Naive thymus-derived CD4-positive, alpha-beta T cell (primary cell): ENCODE measurements at places on chromosomes 7 and 10. TPM values are rescaled to one million over a fixed set of nuclear protein-coding genes. Genes with fewer than 3 reads are reported as not detected.

- DNase-seq, result no peak
Measured at GRCh38 chr7:70935854-70936253, 196.1 kb upstream of the GALNT17 start.

DNA sequence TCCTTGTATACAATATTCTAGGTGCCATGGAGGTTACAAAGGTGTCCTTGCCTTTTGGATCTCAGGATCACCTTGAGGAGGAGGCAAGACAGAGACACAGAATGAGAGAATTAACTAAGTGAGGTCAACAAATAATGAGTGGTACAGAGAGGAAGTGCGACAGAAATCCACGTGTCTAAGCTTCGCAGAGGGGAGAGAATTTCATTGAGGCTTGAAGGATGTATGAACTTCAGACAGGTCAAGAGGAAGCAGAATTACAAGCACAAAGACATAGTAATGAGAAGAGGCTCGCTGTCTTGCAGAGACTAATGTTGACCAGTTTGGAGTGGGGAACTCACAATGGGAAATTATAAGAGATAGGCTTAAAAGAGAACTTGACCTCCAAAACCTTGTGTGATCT is 308.7 kb downstream of the FRMD4A start:
- DNase-seq, result no peak

Gene TRPV6
- total RNA-seq, result not detected

DNA sequence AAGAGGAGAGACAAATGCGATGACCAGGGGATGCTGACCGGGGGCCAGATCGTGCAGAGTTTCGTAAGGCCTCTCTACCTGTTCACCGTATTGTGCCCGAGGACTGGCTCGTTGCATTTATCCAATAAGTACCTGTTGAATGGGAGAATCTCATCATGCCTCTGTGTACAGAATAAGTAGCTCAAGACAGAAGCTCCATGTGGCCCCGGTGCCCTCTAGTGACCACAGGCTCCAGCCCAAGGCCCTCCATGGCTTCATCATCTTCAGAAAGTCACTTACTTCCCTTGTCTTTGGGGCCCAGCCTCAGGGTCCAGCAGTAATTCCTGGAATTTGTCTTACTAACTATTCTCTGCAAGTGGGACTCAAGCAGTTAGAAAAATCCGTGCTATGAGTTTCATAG is 151.0 kb downstream of the CHN2 start:
- no peak for DNase-seq

Gene NPY
- total RNA-seq, result not detected

DNA sequence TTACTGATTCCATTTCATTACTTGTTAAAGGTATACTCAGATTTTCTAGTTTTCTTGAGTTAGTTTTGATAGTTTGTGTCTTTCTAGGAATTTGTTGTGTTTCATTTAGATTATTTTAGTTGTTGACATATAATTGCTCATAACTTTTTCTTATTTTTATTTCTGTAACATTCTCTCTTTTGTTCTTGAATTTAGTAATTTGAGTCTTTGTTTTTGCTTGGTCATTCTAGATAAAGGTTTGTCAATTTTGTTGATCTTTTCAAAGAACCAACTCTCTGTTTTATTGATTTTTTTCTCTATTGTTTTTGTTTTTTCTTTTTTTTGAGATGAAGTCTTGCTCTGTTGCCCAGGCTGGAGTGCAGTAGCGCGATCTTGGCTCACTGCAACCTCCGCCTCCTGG is 7.2 kb downstream of the EXOC6 start:
- DNase-seq, result no peak

Gene TAC1
- total RNA-seq, result not detected in 2 replicates

Gene ZCWPW1
- total RNA-seq, result 2.0 and 4.1 TPM in 2 replicates

Gene CYP3A4
- total RNA-seq, result not detected

DNA sequence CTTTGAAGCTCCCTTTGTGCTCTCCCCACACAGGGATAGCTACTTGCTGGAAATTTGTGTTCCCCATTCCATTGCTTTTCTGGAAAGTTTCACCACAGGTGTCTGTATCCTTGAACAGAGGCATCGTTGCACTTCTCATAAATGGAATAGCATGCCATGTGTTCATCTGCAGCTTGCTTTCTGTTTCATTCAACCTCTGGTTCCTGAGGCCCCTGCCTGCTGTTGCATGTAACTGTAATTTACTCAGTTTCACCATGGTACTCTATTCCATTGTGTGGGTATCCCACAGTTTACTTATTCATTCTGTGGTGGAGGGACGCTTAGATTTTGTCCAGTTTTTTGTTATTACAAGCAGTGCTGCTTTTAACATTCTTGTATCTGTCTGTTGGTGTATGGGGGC is 32.0 kb downstream of the EEPD1 start:
- DNase-seq, result no peak

Gene CNTNAP2
- total RNA-seq, result 0.48 TPM

Gene TFPI2
- 0.71 TPM for total RNA-seq

DNA sequence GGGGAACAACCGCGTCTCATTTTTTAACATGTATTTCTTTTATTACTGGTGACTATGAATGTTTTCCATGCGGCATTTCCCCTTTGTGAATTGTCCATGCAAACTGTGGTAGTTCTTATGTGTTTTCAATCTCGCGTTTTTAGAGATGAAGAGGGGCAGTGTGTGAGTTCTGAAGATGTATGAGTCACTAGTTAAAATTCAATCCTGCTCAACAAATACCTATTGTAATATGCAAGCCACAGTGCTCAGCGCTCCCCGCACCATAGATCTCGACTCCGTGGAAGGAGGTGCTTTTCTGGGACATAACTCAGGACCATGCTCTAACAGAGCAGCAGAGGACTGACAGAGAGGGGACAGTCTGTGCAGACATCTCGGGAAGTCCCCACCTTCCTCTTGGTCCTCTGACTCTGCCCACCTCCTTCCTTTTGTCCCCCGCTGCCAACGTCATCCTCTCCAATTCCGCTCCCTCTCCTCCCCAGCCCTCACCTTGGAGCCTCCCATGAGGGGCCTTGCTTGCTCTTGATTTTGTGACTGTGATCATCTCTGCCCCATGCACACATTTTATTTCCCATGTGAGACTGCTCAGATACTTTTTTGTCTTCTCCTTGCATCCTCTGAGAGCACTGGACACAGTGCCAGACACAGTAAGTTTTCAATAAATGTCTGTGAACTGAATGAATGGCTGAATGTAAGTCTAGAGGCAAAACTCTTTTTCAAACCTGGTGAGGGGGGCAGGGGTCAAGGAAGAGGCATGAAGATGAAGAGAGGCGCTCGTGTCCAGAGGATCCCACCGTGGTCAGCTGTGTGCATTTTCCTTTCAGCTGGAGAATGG is 42.7 kb upstream of the PLEKHA1 start:
- DNase-seq, result no peak

DNA sequence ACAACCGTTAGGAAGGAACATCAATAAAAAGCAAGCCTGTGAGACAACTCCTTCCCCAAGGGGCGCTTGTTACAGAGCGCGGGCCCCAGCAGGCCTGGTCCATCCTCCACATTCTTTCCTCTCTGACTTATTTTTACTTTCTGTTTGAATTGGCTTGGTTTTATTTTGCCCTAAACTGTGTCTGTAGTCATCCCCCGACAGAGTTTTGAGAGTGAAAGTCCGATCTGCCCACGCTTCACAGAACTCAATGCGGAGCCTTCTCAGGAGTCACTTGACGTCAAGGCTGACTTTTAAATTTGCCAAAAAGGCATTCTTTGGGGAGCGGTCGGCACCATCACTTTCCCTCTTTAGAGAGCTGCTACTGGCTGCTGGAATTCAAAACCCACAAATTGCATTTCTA is 150.1 kb upstream of the KLF6 start:
- peak; percentile 4 for DNase-seq

DNA sequence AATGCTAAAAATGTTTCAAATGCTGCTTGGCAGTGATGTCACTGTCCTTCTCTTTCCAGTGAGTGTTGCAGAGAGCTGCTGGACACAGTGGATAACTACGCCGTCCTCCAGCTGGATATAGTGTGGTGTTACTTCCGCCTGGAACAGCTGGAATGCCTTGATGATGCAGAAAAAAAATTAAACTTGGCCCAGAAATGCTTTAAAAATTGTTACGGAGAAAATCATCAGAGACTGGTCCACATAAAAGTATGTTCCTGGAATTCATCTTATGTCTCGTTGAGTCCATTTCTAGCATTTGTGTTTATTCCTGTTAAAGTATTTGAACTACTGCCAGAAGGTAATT is 25.2 kb downstream of the NUB1 start:
- DNase-seq, result no peak

DNA sequence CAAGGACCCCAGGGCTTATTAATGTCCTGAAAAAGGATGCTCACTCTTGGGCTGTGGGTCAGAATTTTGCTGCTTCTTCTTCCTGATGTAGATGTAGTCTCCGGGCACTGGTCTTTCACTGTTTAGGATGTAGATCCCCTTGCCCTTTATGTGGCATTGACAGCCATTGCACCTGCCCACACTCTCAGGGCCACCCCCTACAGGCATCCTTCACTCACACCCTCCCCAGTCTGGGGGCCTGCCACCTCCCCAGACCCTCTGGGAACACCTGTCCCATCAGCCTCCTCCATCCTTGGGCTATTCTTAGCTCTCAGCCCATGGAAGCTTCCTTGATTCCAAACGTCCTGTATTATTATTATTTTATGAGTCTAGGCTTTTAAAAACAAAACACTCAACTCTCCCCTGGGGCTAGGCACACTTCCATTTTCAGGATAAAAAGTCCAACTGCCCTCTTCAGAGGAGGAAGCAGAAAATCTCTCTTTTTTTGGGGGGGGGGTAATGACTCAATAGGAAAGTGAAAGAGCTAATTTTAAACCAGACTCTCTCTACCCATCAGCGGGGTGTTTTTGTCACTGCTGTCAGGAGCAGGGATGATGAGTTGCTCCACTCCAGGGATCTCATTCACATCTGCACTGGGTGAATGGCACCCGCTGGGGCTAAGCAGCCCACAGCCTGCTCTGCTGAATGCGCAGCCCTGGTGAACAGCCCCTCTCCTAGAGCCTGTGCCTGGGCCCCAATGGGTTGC is 11.5 kb upstream of the KLRG2 start:
- no peak for DNase-seq

Gene SKIDA1
- total RNA-seq, result 0.17 TPM

DNA sequence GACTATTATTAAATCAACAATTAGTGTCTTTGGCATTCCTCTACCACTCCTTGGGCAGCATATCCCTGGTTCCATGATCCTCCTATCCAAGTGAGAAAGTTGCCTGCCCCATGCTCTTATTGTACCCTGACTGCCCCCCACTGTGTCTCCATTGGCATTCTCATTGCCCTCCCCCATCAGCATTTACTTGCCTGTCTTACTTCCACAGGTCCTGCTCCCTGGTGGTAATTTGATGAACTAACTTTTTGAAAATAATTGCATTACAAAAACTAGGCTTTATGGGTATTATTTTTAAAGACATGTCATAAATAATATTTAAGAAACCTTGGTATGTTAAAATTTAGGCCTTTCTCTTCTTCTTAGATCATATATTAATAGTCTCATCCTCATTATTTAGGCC is 346.4 kb downstream of the PCLO start:
- no peak for DNase-seq

DNA sequence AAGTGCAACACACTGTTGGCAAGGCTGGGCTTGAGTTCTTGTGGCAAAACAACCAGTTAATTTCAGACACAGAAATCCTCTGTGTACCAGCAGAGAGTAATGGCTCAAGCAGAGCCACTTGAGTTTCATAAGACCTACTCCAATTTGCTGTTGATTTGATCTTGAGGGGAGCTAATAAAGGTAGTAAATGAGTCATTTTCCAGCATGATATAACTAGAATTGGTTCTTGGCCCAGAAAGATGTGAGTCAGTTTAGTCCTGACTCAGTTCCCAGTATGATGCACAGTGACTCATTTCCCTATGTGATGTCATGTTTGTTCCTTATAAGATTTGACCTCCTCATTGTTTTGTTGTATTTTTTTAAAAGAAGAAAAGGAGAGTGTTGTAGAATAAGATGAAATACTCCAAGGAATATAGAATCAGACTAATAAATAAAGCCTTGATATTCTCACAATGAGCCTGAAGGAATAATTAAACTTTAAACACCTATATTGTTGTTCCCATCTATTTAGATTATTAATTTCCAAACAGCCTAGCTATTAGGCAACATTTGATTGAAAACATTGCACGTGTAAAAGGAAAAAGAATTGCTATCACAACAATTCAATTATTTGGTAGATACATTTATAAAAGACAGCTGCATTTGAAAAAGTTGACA is 186.2 kb downstream of the REEP3 start:
- no peak for DNase-seq

Gene SLC26A5
- not detected for total RNA-seq

- DNase-seq, result peak; percentile 23
Measured at GRCh38 chr7:50302486-50303334, 1.8 kb upstream of the IKZF1 start.

Gene PPRC1
- total RNA-seq, result 35.7 TPM

Gene TMEM130
- total RNA-seq, result not detected

Gene GPR15LG
- not detected for total RNA-seq

DNA sequence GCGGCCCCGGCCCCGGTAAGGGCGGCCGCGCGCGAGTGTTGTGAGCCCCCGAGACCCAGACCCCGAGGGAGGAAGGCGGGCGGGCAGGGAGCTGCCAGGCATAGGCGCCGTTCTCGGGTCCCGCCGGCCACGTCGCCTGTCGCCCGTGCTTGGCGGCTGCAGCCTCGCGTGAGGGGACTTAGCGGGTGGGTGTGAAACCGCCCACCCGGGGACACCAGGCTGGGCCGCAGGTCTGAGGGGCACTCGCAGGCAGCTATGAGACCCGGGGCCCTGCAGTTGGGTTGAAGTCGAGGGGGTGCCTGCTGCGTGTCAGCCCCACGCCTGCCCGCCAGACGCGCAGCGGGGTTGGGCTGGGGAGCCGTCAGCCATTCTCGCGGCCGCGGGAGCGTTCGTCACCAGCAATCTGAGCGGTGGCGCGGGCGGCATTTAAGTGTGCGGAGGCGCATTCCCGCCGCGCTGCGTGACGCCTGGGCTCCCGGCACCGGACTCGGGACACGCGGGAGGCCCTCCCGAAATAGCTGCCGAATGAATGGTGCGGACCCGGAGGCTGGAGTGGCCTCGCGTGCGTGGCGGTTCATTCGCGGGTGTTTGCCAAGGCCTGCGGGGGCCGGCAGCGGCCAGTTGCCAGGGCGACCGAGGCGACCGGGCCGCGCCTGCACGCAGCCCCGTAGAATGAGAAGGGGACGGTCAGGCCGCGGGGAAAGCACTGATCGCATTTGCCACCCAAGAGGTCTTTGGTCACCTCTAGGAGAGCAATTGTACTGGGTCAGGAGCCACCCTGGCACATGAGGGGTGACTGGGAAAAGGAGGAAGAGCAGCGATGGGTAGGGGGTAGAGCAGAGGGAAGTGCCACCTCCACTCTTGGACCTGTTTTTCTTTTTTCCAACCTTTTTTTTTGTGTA is 750 bp downstream of the ZNF398 start:
- DNase-seq, result no peak

DNA sequence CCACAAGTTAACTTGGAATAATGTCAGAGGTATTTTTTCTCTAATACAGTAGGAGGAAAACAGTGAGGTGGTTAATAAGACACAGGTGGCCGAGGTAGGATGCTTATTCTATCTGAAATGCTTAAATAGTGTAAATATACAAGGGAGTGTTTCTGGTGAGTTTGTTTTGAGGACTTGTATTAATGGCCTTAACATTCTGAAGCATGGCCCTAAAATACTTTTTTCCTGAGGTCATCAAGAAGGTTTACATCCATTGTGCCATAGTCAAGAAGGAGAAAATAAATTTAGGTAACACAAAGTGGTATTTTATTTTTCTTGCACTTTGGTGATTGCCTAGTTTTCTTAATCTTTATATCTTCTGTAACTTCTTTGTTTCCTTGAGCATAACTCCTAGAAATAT is 18.8 kb downstream of the GNAI1 start:
- no peak for DNase-seq
